ENCODE measurements at places on chromosomes 6 and 20. TPM values are rescaled to one million over a fixed set of nuclear protein-coding genes. Genes with fewer than 3 reads are reported as not detected.

GRCh38 chr20:58039274-58040092 lies 189.0 kb downstream of the ANKRD60 start:
- DNase-seq: no peak

GRCh38 chr20:1905693-1906092 lies 10.5 kb downstream of the SIRPA start:
- no peak for DNase-seq

DNA sequence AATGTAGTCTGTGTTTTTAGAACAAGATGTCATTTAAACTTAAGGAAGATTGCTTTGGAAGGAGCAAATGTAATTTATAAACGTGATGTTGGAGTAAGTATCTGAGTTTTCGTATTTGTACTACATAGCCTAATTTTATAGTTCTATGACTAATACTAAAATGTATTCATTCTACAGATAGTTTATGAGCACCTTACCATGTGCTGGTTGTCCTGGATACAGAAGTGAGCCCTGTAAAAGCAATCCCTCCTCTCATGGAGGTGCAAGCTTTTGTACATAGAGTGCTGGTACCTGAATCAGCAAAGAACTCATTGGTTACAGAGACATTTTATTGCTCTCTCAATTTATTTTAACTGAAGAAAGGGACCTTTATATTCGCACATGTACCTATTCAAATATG lies 27.1 kb downstream of the TBPL1 start:
- DNase-seq: no peak

DNA sequence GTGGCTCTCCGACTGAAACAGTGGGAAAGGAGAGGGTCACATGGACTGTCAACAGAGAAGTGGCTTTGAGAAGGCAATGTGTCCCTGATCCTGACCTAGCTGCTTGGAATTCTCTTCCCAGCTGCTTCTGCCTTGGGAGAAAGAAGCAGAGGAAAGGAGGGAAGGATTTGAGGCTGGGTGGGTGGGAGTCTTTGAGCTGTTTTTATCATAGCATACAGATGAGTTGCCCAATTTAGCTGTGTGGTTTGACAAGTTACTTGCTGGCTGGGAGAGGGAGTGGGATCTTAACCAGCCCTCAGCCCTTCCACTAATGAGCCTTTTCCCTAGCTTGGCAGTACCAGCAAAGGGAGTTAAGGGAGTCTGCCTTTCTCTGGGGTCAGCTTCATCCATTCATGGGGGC lies 51.1 kb upstream of the MYL9 start:
- no peak for DNase-seq

GRCh38 chr6:34576286-34576955 lies 20.3 kb upstream of the SPDEF start:
- no peak for DNase-seq

DNA sequence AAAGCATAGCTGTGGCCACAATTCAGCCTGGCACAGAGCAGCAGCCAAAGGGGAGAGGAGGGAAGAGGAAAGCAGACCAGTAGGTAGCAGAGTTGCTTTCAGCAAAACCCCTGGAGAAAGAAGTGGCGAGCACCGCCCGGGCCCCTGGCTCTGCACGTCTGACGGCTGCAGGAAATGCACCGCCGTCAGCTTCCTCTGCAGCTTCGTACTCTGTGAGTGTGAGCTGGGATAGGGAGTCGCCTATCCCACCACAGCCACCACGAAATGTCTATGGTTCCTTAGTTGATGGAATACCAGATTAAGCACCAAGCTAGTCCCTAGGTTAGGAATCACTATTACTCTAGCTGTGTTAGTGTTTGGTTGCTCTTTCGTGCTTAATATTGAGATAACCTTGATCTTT lies 79.9 kb upstream of the NAA20 start:
- DNase-seq: no peak

DNA sequence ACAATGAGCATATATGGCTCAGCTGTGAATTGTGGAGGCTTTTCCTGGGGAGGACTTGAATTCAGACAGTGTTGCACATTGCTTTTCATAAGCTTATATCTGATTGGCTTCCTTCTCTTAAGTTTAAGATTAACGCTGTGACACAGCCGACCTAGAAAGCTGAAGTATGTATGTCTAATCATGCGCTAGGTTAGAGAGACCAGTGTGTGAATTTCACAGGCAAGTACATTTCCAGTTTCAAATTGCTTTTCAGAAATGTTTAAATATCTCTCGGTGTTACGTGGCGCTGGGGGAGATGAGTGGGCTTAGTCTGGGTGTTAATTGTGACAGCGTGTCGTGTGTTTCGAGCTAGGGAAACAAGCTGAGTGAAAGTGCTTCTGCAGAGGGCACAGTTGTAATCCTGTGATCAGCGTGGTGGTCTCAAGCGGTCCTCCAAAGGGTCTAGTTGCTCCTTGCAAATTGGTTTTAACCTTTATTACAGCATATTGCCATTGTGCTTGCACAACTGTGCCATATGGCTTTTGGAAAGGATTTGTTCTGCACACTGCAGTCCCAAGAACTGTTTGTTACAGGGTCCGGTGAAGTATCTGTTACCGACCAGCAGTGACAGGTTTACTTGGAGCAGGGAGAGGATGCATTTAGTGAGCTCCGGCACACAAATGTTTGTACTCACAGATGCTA lies 166.6 kb downstream of the SASH1 start:
- DNase-seq: no peak

- DNase-seq: no peak
Measured at GRCh38 chr6:134307075-134307474, 10.8 kb downstream of the SGK1 start.

GRCh38 chr6:29792123-29793035 lies 35.2 kb upstream of the HLA-G start:
- DNase-seq: peak; percentile 68

DNA sequence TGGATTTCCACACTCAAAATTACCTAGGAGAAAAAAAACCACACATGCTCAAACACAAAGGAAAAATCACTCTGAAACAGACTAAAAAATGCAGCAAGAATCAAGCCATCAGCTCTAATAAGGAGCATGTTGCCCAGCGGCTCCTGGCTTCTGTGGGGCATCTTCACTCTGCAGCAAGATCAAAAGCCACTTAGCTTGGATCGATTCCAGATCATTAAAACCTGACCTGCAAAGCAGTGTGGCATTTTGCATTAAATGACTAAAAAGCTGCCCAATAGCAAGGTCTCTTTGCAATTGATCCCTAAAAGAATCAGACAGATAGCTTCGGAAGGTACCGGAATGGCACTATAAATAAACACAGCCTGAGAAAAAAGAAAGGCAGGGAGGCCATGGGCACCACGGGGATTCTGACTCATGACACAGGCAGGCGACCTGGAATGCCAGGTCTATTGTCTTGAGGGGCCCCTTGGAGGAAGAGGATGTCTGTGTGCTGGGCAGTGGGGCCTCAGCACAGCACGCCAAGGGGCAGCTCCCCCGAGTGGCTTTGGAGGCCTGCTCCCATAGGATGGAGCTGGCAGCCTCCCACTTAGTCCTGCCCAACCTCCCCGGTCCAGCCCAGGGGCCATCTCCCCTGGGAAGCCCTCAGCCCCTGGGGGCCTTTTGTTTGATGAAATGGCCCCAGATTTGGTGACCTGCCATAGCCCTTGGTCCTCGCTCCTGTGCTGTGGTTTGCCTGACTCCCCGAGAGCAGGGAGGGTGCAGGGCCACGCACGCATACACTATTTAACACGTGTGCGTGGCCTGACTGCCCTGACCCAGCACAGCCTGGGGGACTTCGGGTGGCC lies 7.6 kb downstream of the LEMD2 start:
- no peak for DNase-seq

DNA sequence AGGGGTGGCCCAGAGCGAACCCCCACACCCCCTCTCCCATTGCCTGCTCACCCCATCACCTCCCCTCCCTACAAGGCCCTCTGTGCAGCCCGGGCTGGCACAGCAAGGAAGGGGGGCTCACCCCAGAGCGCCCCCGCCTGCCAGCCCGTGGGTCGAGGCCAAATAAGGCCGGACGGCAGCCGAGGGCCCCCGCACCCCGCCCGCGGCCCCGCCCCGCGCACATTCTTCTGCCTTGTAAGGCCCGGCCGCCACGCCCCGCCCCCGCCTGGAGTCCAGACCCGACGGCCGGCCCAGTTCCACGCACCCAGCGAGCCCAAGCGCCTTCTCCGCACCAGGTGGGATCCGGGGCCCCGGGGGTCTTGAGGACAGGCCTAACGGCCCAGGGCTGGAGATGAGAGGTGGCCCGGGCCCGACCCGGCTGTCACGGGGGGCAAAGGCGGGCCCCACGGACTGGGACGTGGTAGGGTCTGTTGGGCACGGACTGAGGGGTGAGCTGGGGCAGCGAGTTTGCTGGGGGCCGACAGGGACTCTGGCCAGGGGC lies at the start of gene MYL9:
Gene MYL9, plus strand, starts transcription at position 293 of the 541 bp plus-strand sequence. CDS start 3,366 bp downstream, outside the sequence.
- peak; percentile 97 for DNase-seq

- DNase-seq: no peak
Measured at GRCh38 chr6:150201772-150202329, 59.0 kb downstream of the PPP1R14C start.

- DNase-seq: no peak
Measured at GRCh38 chr6:142015011-142015410, 117.7 kb upstream of the GJE1 start.

DNA sequence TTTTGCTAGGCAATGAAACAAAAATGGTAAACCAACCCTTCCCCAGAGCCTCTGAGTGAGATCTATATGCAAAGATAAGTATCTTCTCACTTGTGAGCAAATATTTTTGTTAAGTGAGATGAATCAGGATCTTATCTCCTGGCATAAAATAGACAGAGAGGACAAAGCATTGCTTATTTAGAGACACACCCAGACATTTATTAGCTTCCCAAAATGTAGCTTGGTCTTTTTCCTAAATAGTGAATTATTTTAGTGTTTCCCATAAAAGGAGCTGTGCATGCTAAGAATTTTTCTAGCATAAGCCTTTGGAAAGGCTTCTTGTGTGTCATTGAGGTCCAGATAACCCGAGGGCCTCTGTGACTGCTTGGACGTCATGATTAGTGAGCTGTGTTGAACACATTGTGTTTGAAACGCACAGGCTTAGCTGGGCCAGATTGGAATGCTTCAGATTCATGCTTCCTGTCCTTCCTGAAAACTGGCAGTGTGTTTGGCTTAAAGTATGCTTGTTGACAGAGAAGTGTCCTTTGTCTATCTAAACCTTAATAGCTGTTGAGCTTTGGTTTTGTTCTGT lies 16.5 kb downstream of the MTHFD1L start:
- peak; percentile 84 for DNase-seq

- DNase-seq: no peak
Measured at GRCh38 chr6:90584636-90585255, 2.1 kb downstream of the MAP3K7 start.

DNA sequence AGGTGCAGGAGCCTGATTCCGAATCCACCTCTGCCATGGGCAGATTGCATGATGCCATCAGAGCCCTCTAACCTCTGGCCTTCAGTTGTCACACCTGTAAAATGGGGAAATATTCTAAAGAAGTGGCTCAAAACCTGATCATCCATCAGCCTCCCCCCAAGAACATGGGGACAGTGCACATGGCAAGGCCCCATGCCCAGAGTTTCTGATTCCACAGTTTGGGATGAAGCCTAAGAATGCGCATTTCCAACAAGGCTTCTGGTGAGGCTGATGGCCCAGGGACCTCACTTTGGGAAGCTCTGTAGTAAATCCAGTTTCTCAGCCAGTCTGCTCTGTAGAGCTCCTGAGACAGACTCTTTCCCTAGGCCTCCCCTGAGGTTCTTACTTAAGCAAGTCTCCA lies 119.9 kb upstream of the CD93 start:
- no peak for DNase-seq

DNA sequence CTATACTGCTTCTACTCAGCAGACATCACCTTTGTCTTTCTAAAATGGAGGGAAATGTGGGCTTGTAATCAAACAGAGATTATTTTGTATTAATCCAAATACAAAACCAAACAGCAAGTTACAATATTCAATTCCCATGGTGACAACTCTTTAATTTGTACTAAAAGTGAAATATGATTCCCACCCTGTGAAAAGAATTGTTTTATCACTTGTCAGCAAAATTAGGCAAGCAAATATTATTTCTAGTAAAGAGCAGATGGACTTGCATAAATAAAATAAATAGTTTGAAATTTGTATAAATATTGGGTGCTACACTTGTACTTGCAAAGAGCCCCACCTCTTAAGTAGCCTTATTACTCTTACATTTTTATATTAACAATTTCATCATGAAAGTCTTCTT lies 6.1 kb upstream of the TXLNB start:
- no peak for DNase-seq

- no peak for DNase-seq
Measured at GRCh38 chr6:152948150-152948768, 34.6 kb downstream of the FBXO5 start.

DNA sequence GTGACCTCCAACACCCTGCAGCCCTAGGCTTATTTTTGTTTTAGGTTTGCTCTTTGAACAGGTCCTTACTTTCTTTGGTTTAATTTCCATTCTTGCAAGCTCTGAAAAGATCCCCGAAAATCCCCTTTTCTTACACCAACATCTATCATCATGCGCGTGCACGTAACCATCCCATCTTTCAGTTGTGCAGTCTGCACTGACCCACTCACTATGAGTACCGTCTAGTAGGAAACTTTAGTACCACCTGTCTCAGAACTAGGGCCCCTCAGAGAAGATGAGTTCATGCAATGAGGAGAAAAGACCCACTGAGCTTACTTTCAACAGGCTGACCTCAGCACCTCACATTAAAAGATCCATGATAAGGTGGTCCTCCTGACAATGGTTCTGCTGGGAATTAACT lies 120.6 kb upstream of the AGPAT4 start:
- no peak for DNase-seq

Gene BPIFA3
- not detected for total RNA-seq

Gene MYT1
- total RNA-seq: 1.7 TPM

Gene HFE
- total RNA-seq: 9.8 TPM

Gene GRIK2
- 2.5 TPM for total RNA-seq

Gene SPATS1
- total RNA-seq: not detected

Gene DPPA5
- total RNA-seq: not detected

Gene SLC2A10
- total RNA-seq: 51.7 TPM

Gene HCK
- total RNA-seq: 5.8 TPM
